ENCODE measurements at places on chromosomes 2 and 18.

DNA sequence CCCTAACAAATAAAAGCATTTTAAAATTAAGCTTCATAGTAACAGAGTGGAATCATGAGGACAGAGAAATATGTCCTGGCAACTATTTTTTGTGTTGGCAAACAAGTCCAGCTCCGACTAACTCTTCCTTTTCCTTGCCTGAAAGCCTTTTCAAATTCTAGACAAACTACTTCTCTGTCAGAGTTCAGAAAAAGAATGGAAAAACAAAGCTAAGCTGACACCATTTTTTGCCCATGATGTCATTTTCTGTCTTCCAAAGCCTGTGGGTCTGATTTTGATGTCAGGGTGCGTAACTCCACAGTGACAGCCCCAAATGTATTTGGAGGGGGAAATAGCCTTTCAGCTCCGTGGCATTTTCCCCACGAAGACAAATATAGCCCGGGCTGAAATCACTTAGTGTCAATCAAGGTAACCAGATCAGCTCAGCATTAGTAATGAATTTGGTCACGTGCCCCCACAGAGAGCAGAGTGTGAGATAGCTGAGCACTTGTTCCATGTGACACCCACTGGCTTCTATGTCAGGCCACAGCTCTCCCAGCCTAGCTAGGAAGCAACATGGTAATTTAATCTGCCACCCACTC lies 233.0 kb upstream of the SIX2 start:
- DNase-seq, result no peak

DNA sequence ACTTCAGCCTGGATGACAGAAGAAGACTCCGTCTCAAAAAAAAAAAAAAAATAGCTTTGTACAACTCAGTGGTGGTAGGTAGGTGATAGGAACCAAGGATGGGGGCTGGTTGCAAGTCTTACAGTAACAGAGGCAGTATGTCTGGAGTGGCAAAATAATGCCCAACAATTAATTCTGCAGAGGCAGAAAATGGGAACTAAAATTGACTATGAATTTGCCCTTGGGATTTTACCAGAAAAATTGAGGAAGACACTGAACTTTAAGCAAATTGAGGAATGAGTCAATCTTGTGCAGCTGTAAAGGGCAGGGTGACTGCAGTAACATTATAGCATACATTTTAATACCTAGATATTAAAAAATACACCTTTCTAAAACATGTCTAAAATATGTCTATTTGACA lies 292.1 kb upstream of the FBXO11 start:
- no peak for DNase-seq

DNA sequence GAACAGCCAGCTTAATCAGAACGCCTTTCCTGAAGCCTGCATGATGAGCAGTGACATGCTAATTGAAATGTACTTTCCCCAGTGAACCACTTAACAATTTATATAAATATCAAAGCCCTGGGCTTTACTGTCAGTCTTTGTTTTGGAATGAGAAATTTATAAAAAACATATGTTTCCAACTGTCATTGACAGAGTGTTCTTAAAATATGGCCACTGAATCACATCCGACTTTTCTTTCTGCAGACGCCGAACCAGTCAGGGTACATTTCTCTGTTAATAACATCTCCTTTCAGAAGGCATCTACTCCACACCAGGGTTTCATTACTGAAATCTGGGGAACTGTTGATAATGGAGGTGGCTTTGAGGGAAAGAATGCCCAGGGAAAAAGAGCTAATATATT lies 343.7 kb downstream of the INSIG2 start:
- no peak for DNase-seq

GRCh38 chr2:127560201-127560930 lies 24.9 kb downstream of the MYO7B start:
- DNase-seq, result no peak

DNA sequence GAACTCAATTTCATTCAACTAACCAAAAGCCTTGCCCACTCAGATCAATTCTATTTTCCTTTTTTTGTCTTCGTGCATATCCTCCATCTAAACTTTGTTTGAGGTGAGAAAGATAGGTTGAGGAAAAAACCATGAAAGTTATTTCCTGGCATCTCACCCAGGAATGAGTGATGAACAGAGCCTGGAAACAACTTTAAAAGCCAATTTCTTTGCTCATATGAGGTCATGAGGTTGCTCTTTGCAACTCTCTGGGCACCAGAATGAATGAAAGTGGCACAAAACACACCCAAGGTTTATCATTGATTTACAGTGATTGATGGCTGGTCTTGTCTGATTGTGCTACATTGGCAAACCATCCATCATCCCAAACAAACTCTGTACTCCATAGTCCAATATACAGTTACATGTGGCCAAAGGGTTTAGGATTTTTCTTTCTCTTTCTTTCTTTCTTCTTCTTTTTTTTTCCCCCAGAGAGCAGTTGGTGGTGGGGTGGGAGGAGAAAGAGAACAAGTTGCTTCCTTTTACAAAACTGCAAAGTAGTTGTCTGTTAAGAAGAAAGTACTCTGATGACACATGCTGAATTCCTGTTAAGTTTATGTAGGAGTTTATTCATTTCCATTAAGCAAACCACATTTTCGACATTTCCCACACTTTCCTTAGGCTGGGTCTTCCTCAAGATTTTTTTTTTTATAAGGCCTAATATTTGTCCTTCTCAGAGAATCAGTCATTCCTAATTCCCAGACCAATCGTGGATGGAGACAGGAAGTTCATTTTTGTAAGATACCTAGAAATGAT lies 575.9 kb upstream of the ZEB2 start:
- no peak for DNase-seq

GRCh38 chr2:108370080-108370479 lies 7.7 kb upstream of the SULT1C4 start:
- no peak for DNase-seq

DNA sequence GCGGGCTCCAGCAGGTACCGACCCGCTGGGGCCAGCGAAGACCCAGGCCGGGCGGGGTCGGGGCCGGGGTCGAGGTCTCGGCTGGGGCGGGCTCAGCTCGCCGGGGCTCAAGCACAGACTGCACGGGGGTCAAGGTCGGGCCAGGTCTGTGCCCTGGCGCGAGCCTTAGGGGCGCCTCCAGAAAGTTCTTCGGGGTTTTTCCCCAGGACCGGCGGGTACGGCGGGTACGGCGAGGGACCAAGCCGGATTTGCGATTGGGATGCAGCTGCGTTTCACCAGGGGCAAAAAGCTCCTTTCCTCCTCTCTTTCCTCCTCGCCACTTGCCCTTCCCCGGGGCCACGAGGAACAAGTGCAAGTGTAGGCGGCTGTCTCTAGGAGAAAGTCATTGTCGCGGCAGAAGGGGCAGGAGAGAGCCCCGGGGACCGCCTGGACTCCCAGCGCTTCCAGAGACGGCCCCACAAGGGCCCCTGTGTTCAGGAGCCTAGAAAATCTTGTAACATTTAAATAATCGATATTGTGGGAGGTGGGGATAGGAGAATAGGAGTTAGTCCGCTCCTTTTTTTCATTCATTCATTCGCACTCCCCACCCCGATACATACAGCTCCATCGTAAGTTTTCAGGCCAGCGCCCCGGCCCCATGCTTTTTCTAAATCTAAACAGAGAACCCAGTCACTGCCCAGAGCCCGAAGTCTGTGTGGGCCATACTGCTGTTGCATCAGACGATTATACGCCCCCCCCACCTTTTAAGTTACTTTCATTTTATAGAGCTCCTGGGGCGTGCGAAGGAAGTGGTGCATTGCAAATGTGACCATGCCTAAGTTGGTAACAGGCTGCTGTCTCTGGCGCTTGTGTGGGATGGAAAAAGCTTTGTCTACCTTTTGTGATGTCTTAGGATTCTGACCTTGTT lies 679 bp downstream of the PMAIP1 start:
- DNase-seq, result peak; percentile 74

- DNase-seq, result no peak
Observed at GRCh38 chr2:105139556-105140239, 101.8 kb downstream of the MRPS9 start.

GRCh38 chr2:114550364-114550763 lies 107.9 kb downstream of the DPP10 start:
- no peak for DNase-seq

- DNase-seq, result no peak
Observed at GRCh38 chr18:60831971-60832370, 459.4 kb upstream of the MC4R start.

All from hematopoietic multipotent progenitor cell treated with erythropoietin and hydrocortisone succinate and interleukin-3 and kit ligand, for 8 days (in vitro differentiated cells).